8988T (cell line): ENCODE measurements at places on chromosomes 12 and 14.

DNA sequence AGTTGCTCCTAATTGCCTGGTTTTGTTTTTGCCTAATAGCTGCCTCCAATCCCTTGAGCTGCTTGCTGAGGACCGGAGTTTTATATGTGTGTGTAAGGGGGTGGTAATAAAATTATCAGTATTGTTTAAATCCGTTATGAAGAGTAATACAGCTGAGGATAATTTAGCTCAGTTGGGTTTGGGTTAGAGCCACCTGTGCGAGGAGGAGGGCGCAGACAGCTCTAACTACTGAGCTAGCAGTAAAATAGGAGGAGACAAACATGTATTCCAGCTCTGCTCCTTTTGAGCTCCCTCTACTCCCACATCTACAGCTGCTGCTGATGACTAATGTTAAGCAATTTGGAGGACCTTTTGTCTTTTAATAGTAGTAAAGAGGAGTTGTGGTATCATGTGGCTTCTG lies 61.5 kb downstream of the SPATS2 start:
- no peak for DNase-seq

- DNase-seq = no peak
Measured at GRCh38 chr12:106066051-106066705, 72.6 kb downstream of the NUAK1 start.

- DNase-seq = peak; percentile 34
Measured at GRCh38 chr12:4421590-4422031, 24.0 kb downstream of the FGF6 start.

DNA sequence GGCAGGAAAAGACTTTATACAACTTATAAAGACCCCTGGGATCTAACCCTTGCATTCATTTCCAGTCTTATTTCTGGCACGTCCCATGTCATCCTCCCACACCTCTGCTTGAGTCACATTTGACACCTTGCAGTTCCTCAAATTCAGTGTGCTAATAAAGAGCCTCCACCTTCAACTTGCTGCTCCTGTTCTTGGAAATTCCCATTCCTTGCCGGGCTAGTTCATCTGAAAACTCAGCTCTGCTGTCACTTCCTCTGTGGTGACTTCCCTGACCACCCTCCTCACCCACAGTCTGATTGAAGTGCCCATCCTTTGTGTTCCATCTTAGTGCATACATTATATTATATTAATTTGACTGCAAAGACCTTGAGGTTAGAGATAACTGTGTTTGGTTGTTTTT lies 37.4 kb upstream of the PSMA6 start:
- DNase-seq = no peak

GRCh38 chr14:91402771-91403600 lies 14.6 kb downstream of the CCDC88C start:
- DNase-seq = no peak

- no peak for DNase-seq
Measured at GRCh38 chr12:62684570-62685295, 218.1 kb downstream of the MON2 start.

DNA sequence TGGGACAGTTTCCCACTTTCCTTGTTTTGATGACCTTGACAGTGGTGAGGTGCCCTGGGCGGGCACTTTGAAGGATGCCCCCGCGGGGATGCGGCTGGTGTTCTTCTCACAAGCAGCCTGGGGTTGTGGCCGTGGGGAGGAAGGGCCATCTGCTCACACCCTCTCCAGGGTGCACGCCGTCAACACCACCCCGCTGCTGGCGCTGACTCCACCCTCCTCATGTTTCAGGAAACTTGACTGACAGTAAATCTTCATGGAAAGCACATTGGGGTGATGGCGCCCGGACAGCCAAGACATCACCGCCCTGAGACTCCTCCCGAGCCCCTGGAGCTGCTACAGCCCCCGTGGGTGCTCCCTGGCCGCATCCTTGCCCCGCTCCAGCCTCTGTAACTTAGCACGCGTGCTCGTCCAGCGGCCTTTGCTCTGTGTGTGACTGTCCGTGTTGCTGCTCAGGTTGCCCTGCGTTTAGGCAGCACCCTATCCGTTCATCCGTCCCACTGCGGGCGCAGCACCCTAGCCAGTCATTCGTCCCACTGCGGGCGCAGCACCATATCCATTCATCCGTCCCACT lies 150.2 kb upstream of the C14orf180 start:
- no peak for DNase-seq

GRCh38 chr12:67714648-67715047 lies 66.1 kb downstream of the DYRK2 start:
- no peak for DNase-seq

DNA sequence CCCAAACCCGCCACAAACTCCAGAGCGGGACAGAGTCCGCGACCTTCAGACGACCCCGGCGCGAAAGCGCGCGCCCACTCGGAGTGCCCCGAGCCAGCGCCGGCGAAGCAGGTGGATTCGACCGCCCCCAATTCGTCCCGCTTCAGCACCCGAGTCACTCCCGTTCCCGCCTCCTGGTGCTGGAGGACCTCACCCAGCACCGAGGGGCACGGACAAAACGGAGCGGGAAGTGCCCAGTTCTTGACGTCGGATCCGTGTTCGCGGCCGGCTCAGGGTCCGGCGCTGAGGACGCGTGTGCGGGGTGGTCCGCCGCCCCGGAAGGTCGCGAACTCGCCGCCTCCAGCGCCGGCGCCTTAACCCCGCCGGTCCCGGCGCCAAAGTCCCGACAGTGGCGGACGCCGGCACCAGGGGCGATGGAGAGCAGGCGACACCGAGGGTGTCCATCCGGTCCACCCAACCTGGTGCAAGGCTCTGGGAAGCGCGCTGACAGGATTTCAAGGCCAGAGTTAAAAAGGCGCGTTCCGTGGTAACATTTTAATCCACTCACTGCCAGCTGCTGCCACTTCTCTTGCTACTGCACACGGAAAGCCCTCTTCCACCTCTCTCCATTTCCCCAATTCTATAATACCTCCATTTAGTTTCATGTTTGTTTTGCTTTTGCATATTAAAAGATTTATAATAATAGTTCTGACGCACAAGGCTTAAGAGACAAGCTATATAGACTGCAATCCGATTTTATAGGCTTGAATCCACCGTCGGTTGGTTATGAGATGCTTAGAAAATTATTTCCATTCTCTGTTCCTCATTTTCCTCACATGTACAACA lies 240.0 kb upstream of the CPNE8 start:
- DNase-seq = no peak

- no peak for DNase-seq
Measured at GRCh38 chr12:127125607-127126259, 1141.2 kb upstream of the TMEM132C start.

DNA sequence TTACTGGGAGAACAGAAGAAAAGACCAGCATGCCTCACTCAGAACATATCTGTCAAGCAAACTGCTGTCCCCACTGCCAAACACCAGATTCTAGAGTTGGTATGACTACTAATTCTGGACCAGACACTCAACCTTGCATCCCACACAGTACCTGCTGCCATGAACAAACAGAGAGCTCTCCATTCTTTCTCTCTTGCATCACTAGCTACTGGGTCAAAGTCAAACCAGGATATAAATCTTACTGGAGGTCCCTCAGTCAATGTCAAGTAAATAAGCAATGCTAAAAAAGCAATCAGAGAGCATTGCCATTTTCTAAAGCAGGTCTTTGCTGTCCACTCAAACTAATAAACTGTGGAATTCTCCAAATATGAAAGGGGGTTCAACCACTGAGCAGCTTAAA lies 452.4 kb upstream of the SEL1L start:
- DNase-seq = no peak

DNA sequence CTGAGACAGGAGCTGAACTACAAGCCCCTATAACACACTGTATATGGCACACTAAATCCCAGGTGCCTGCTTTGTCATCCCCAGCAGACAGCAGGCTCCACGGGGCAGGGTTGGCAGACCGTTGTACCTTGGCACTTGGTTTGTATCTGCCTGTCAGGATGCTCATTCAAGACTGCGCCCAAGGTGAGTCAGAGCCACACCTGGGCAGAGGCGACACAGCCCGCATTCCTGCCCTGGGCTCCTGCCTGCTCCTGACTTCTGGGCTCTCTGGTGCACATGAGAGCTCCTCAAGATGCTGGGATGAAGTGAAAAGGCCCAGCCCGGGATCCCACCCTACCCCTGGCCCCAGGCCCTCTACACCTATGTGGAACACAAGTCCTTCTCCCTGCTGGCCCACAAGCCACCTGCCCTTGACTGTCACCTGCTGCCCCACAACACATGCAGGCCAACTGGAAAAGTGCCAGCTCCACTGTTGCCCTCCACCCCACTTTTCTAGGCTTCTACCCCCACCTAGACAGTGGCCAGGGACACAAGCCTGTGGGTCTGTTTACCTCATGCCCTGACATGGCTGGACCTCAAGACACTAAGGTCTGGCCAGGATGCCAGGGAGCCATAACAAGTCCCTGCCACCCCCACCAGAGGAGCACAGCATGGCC lies 30.8 kb upstream of the PNMA1 start:
- no peak for DNase-seq

DNA sequence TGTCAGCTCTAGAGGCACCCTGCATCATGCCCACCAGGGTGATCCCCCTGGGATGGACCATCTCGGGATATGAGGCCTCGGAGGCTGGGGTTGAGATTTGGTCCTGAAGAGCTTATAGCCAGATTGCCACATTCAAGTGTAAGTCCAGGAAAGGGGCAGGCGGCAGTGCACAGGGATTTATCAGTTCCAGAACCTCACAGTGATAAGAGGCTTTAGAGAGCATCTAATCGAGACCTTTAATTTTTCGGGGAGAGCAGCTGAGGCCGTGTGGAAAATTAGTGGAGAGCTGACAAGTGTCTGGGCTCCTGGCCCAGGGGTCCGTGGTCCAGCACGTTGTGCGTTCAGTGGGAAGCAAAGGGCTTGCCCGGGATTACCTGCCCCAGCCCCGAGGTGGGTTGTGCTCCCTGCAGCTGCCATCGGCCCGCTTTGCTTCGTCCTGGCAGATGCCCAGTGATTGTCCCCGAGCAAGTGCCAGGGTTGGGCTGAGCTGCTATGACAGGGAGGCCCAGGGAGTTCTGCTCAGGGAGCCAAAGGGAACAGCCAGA lies 52.1 kb downstream of the C14orf132 start:
- no peak for DNase-seq

DNA sequence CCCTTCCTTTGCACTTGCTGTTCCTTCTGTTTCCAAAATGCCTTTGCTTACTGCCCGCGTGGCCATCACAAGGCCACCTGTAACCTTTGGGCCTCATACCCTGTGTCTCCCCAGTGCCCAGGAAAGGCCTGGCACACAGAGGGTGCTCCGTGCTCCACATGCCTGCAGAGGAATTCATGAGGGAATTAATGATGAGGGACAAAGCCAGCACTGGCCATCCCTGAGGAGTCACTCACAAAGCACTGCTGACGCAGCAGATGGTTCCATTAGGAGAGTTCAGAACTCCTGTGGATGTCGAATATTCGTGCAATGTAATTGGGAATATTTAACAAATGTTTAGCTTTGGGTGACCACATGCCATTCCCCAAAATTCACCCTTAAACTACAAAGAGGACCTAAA lies 49.6 kb upstream of the PRMT8 start:
- DNase-seq = no peak

DNA sequence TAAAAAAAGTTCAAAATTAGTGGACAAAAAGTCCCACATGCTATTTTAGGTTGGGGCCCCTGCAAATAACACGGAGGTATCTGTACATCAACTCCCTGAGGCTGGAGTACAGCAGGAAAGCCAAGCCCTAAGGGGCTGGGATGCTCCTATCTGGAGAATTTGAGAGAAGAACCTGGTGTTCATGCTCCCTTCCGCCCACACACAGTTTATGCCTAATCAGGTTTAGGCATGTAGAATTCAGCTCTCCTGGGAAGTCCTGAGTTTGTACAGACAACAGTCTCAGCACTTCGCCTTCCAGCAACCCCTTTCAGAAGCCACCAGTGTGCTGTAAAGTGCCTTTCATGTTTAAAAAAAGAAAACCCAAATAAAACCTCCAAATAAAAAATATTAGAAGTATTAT lies 237.3 kb upstream of the GRIP1 start:
- DNase-seq = no peak

GRCh38 chr14:25394356-25394755 lies 344.4 kb upstream of the STXBP6 start:
- no peak for DNase-seq

GRCh38 chr12:107826276-107826675 lies 51.8 kb downstream of the ASCL4 start:
- DNase-seq = no peak

DNA sequence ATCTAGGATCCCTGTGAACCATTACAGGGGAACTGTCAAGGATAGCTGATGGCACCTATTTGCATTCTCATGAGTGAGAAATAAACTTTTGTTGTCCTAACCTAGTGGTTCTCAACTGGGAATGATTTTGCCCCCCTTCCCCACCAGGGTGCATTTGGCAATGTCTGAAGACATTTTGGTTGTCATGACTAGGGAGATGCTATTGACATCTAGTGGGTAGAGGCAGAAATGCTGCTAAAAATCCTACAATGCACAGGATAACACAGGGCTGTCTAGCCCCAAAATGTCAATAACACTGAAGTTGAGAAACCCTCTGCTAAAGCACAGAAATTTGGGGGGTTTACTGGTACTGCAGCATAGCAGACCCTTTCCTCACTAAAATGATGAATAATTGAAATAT lies 140.9 kb upstream of the SRRM4 start:
- DNase-seq = no peak

DNA sequence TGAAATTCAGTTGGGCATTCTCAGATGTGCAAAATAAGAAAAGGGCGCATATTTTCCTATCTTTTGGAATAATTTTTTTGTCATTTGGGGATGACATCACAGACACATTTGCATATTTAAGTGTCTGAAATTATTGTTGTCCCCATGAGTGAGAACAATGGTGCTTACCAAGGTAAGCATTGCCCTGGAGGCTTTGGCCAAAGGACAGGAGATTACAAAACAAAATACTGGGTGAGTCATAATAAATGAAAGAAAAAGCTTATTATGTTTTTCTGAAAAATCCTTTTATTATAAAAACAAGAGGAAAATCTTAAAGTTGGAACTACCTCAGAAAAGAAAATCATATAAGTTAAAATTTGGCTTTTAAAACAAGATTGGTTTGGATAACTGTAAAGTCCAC lies 254.9 kb downstream of the BTG1 start:
- no peak for DNase-seq

DNA sequence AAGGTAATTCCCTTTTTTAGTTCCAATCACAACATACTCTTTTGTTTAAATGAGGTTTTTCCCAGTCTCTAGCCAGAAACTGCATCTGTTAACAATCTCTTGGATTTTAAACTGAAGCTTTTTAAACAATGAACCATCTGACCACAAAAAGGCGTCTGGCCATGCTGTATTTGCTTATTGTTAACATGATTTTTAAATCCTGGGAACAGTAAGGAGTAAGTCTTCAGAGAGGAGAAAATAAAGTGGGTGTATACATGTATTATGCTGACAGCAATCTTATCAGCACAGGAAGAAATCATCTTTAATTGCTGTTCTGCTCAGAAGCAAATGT lies 106.2 kb downstream of the DAAM1 start:
- DNase-seq = no peak
